ENCODE measurements at places on chromosomes 7 and 10.

DNA sequence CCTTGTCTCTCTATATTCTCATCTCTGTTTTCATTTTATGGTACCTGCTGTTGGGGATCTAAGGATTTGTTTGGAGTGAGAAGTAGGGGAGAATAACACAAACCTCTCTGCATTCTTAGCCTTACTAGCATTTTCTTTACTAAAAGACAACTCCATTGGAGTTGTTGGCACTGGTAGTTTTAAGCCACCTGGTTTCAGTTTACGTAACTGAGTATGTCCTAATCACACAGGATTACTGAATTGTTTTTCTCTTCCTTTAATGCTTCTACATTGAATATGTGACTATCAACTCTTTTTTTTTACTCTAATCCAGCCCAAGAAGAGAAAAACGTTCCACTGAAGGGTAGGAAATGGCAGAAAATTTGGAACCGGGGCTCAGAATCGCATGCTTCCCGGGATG is 30.0 kb upstream of the TRIL start:
- no peak for DNase-seq

- no peak for DNase-seq
These were observed at the start of gene VSTM4 for GRCh38 chr10:49115015-49115795. Gene VSTM4 (minus strand): TSS chr10:49115522. CDS start chr10:49115485, 37 bp downstream.

- DNase-seq: no peak
These were observed 54.0 kb upstream of the ZMIZ1 start for GRCh38 chr10:79014796-79015195.

GRCh38 chr7:255721-256361 is 34.1 kb upstream of the FOXL3 start:
- no peak for DNase-seq

GRCh38 chr10:132904181-132904813 is 38.1 kb downstream of the CFAP46 start:
- peak; percentile 10 for DNase-seq

- DNase-seq: no peak
These were observed 28.9 kb downstream of the ZNF25 start for GRCh38 chr10:37947526-37947925.

DNA sequence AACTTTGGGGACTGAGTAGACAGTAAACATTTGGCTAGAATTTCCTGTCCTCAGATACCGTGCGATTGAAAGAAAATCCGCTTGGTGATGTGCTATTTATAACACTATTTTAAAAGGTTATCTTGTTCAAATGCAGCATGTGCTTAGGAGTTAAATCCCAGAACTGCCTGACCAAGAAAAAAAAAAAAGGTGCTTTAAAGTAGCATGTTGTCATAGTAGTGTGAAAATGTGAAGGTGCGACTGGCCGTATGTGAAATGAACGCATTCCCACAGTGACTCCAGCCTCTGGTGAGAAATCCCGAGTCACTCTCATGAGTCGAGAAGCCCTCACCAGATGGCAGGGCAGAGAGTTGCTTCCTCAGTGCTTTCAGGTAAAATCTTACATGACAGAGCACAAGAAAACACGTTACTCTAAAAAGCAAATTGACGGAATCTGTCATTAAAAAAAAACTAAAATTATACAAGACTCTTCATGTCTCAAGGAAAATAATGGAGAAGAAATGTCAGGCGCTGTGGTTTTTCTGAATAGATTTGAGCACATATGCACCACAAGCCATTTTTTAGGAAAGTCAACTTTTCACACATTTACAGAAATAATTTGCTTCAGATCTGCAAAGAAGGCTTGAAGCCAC is 18.4 kb upstream of the KLF6 start:
- no peak for DNase-seq

DNA sequence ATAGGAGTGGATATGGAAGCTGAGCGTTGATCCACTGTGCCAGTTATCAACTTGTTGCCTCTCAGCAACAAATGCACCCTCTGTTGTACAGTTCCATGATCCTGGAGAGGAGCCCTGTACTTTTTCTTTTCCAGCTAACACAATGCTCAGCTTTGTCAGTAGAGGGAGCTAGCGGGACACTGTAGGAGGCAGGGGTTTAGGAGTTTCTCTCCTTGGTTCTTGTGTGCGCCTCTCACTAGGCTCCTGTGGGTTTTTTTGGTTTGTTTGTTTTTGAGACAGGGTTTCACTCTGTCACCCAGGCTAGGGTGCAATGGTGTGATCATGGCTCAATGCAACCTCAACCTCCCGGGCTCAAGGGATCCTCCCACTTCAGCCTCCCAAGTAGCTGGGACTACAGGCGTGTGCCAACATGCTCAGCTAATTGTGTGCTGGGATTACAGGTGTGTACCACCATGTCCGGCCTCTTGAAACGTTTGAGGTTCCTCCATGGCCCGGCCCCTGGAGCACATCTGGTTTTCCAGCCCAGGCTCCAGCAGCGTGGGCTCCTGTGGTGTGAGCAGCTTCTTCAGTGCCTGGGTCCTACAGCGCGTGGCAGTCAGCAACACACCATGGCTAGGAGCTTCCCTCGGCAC is 12.0 kb upstream of the MARVELD1 start:
- DNase-seq: peak; percentile 32

GRCh38 chr7:142111499-142111898 is at the start of gene MGAM2:
Gene MGAM2 (plus strand): TSS chr7:142111718. CDS start chr7:142116874, 5,156 bp downstream.
- no peak for DNase-seq

DNA sequence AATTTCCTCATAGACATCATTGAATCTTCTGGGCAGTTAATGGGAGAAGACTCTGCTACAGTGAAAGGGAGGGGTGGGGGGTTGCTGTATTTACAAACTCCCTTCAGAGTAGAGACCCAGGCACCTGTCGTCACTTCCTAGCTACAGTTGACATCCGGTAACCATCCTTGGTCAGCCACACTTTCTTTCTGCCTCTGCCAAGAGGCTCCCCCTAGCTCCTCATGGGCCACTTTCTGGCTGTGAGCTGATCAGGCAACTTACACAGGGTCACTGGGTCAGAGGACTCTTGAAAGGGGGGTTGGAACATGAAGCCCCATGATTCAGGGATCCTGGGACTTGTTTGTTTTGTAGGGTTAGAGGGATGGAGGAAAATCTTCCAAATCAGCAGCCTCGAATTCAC is 1.2 kb downstream of the TECPR1 start:
- no peak for DNase-seq

- no peak for DNase-seq
These were observed 293.3 kb downstream of the ADRA2A start for GRCh38 chr10:111370101-111370500.

DNA sequence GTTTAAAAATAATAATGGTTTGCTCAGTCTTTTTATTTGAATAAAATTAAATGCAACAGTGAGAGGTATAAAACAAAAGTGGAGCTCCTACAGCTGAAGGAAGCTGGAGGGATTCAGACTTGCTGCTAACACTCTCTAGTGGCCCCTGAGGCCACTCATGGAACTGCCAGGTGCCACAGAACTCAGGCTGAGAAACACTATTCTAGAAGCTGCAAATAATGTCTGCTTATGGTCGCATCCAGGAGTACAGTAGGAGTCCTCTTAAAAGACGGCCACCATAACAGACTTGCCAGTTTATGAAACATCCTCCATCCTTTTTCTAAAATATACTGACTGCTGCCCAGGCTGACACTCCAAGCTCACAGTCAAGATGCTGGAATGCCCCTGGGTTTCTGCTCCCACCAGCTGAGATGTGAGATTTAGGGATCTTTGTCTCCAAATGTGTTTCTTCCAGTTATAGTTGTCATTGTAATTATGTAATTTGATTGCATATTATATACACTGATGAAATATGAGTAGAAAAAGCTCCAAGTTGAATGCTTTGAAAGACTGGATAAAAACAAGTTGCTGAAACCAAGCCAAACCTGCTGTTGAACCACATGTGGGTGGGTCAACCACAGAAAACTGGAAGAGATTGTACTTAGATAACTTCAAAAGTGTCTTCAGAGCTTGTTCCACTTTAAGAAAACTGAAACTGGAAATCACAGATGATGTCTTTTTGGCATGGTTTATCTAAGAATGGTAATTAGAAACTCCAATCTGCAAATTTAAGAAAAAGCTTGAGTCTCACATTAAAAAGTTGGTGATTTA is 213.7 kb upstream of the AOAH start:
- no peak for DNase-seq

- no peak for DNase-seq
These were observed 482.1 kb downstream of the DNAJB6 start for GRCh38 chr7:157818701-157819454.

- DNase-seq: no peak
These were observed 174.2 kb downstream of the KIAA1217 start for GRCh38 chr10:24382979-24383663.

DNA sequence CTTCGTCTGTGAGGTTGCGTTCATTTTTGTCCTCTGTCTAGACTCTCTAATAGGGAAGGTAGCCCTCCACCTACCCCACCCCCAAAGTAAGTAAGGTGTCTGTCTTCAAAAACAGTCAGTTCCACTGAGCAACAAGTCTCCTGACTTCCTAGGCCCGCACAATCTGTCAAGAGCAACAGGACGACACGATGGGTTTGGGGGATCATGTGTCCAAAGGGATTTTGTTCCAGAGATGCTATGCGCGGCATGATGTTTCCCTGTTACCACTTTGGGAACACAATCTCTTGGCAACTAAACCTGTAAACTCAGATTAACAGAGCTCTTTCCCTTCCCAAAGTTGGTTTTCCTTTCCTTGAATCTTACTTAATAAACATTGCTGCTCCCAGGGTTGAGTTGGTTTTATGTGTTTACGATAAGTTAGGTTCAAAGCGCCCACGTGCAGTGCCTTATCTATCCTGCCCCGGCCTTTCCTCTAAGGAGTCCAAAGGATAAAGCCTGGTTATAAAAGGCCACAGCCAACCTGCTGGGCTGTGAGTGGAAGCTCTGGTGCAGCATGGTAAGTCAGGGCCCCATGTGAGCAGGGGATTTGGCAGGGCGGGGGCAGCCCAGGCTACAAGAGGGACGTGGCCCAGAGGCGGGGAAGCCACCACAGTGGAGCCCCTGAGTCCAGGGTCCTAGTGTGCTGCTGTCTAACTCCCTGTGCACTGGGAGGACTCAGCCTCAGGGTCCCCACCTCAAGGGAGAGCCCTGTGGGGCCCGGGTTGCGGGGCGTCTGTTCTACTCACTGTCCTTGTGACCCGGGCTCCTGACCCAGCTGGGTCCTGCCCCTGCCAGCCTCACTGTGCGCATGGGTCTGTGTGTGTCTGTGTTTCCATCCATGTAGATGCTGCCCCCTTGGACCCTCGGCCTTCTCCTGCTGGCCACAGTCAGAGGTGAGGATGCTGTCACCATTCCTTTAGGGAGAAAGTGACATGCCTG is at the start of gene PNLIPRP2:
PNLIPRP2 (plus strand) TSS at position 531 of the 978 bp plus-strand sequence.
- DNase-seq: no peak

DNA sequence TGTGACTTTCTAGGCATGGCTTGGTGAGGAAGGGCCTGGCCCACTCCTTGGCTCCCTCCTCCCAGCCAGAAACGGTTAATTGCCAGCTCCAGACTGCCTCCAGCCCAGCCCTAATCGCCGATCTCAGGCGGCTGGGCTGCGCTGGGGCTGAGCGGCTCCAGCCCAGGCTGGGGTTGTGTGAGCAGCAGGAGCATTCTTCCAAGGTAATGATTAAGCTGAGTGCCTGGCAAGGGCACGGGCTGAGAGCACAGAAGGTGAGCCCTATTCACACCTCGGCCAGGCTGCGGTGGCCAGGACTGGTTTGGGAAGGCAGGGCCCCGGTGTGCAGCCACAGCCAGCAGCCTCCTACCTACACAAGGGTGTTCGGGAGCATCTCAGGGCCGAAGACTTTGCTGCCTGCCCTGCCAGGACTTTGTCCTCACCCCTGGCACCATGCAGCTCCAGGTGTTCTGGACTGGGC is at the start of gene TMEM72:
TMEM72 (plus strand) TSS at position 257 of the 460 bp plus-strand sequence; CDS start at position 433, 176 bp downstream.
- no peak for DNase-seq

DNA sequence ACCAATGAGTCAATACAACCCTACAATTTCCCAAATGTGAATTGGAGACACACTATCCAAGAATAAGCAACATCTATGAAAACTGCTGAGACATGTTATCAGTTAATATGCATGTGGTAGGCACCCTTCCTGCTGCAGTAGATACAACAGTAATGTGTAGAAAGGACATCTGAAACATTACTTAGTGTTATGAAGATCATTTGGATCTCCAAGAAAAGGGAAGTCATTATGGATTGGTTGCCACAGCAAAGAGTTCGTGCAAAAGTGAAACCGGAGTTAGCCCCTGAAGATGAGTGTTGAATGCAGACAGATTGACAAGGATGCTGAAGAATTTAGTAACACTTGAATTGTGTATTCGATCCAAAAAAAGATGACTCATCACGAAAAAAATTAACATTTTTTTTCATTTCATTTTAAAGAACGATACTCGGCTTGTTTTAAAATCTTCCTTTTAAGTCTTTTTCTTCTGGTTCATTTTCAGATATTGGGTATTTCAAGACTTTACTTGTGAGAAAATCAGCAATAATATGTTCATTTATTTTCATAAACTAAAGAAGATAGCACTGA is 322.4 kb upstream of the KLF6 start:
- DNase-seq: no peak

- DNase-seq: no peak
These were observed 57.0 kb downstream of the HIPK2 start for GRCh38 chr7:139720705-139721231.

- no peak for DNase-seq
These were observed 20.3 kb downstream of the ZCCHC24 start for GRCh38 chr10:79425074-79425532.

- DNase-seq: no peak
These were observed 6.0 kb downstream of the ADCYAP1R1 start for GRCh38 chr7:31058122-31058521.

All from stimulated activated CD4-positive, alpha-beta T cell treated with anti-CD3 and anti-CD28 coated beads, Interleukin-1b, Interleukin-23, amount 100 ng/mL, for 24 hours (primary cell).